Activated CD4-positive, alpha-beta memory T cell treated with anti-CD3 and anti-CD28 coated beads for 36 hours (primary cell): ENCODE measurements at places on chromosomes 12 and 14. TPM values are rescaled to one million over a fixed set of nuclear protein-coding genes. Genes with fewer than 3 reads are reported as not detected.

The OAS3 gene
- 34.6 TPM for total RNA-seq

The GDF3 gene
- total RNA-seq, result not detected

DNA sequence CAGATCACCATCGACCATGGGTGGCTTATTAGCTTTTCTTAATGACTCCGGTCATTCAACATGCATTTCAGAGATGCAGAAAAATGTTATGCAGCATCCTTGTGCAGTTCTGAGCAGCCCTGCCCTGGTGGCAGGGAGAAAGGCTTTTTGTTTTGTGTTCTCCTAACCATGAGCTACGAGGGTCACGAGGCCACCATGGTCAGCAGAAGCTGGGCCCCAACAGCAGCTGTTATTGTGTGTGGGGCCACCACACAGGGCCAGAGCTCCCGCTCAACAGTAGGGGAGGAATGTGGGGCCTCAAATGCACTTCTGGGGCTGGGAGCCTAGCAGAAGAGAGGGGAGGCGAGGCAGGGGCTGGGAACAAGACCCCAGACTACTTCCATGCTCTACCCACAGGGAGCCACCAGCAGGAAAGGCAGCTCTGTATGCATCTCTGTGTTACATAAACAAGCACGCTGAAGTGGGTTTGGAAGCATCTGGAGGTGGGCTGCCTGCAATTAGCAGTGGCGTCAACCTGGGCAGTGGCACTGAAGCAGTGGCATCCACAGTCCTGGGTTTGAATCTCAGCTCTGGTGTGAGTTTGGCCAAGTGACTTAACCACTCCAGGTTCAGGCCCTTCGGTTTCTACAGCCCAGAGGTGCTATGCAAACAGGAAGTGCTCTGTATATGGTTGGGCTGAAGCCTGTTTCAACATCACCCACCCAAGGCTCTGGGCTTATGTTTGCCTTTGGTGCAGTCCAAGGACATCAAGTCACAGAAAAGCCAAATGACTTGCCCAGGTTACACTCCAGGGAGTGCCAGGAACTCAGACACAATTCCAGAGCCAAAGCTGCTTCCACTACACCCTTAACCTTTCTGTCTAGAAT is 16.3 kb downstream of the GLTP start:
- H3K27me3 ChIP-seq, result no peaks in the 10 kb centered on the region
- DNase-seq, result no peak
- H3K4me3 ChIP-seq, result no peak overlapping the region

DNA sequence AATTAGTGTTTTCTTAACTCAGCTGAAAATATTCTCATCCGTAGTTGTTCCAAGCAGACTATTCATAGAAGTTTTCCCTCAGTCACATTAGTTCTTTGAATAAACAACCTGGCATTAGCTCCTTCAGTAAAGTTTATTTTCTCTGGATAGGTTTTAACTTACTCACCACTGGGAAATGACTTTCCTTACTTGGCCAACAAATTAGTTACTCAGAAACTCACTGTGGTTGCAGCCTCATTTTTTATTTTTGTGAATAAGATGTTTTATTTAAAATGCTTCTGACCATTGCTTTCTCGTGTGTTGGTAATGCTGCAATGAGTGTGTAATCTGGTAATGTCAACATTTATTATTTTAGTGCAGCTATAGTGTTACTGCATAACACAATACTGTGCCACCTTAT is 74.9 kb downstream of the NOVA1 start:
- H3K4me1 ChIP-seq, result no peaks in the 10 kb centered on the region
- H3K27ac ChIP-seq, result no peak overlapping the region
- H3K36me3 ChIP-seq, result no peaks in the 10 kb centered on the region
- no peak for DNase-seq

GRCh38 chr12:44976246-44976645 is 74.7 kb downstream of the DBX2 start:
- H3K27me3 ChIP-seq, result no peaks in the 10 kb centered on the region
- no peaks in the 10 kb centered on the region for H3K36me3 ChIP-seq
- no peaks in the 10 kb centered on the region for H3K4me1 ChIP-seq
- no peak overlapping the region for H3K27ac ChIP-seq
- no peak overlapping the region for H3K4me3 ChIP-seq
- DNase-seq, result no peak
